ENCODE measurements at places on chromosomes 4 and X.

DNA sequence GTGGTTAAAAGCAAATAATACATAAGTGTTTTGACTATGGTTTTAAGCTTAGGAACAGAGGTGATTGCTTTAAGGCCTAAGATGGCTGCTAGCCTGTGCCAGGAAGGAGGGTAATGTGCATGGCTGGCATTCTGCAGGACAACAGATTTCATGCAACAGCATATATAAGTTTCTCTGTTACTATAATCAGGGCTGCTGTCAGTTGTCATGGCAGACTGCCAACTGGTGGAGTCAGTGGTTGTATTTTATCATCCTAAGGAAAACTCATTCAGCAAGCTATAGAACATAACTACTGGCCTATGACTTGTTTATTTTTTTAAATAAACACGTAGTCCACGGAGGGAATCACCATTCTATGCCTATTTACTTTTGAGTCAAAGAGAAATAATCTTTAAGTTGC, 77.7 kb upstream of the DCAF8L1 start:
- no peak for DNase-seq

- no peak for DNase-seq
These were observed 6.3 kb upstream of the HSPA4L start for GRCh38 chr4:127775843-127776242.

DNA sequence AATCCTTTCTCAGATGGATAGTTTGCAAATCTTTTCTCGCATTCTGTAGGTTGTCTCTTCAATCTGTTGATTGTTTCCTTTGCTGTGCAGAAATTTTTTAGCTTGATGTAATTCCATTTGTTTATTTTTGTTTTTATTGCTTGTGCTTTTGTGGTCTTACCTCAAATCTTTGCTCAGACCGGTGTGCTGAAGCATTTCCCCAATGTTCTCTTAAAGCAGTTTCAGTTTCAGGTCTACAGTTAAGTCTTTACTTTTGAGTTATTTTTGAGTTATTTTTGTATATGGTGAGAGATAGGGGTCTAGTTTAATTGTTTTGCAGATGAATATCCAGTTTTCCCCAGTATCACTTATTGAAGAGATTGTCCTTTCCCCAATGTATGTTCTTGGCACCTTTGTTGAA, 18.2 kb upstream of the SLC25A14 start:
- no peak for DNase-seq

DNA sequence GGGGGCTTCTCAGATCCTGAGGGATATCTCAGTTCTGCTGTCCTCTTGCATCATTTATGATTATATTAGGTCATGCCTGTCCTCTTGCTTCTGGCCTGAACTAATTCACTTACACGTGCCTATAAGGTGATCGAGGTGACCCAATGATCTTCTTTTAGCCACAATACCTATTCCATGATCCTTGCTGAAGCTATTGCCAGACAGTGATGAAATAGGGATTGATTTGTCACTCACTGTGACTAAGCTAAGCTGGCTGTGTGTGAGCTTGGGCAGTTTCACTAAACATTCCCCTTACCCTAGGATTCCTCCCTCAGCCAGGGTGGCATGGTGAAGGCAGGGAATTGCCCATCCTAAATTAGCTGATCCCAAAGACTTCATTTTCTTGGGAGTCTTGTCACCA, 19.0 kb downstream of the HADH start:
- no peak for DNase-seq

GRCh38 chr4:53781629-53782457, 190.6 kb upstream of the LNX1 start:
- DNase-seq, result no peak

DNA sequence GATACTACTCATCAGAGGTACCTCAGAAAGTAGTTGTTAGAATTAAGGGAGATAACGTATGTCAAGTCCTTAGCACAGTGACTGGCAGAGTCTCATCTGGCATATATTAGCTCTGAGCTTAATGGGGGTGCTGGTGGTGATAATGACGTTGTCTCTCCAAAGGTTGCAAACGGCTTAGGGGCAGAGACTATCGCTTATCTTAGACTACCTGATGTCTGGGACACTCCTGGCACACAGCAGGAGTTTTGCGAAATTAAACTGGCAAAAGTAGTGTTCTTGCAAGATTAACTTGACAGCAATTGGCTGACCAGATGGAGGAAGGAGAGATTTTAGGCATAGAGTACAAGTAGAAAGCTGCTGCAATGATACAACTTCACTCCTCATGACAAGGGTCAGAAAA, 300.1 kb upstream of the FTHL17 start:
- DNase-seq, result no peak

GRCh38 chrX:53795576-53795975, 109.1 kb upstream of the HUWE1 start:
- DNase-seq, result no peak

- DNase-seq, result no peak
These were observed 375.3 kb downstream of the PCDH10 start for GRCh38 chr4:133524369-133524768.

DNA sequence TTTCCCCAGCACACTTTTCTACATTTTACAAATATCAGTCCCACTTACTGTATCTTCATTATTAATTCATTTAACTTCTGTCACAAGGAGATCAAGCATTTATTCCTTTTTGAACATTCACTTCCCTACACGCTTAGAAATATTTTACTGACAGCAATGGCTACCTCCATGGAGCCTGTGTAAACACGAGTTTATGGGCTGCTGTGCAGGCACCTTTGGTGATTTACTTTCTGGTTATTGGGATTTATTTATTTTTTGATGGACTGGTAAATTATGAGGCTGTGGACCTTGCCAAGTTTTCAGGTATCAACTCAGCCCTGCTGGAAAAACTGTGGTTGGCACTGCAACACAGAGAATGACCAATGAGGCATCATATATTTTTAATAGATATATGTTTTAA, 45.4 kb upstream of the PAQR3 start:
- no peak for DNase-seq

DNA sequence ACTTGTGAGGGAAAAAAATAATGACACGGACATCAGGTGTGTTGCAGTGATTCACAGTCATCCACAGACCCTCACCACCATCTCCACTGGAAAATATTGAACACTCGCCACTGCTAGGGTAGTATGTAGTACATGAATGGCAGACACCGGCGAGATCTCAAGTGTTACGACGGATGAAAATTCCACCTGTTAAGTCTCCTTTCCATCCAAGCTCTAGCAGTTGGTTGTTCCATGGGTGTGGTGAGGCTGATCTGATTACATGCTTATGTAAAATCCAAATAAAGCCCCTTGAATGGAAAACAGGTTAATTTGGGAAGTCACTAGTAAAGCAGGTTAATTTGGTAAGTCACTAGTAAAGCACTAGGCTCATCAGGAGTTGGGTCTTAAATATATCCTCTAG, 1.1 kb upstream of the ARMCX4 start:
- no peak for DNase-seq

DNA sequence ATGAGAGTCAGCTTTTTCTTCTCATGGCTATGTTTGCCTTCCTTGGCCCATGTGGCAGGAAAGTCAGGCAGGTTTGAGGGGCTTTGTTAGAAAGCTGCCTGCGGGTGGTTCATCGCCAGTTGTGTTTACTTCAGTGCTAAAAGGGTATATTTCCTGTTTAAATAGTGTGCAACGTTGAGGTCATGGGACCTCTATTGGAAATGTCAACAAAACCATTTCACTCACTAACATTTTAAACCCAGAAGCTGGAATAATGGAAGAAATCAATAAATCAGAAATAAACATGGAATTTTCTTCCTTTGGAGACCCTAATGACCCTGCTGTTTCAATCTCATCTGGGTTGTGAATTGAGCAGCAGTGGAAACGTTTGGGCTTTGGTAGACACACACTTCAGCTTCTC, 185.8 kb downstream of the ANKRD50 start:
- no peak for DNase-seq

- DNase-seq, result no peak
These were observed 834.7 kb downstream of the RAPGEF2 start for GRCh38 chr4:159937595-159937994.

DNA sequence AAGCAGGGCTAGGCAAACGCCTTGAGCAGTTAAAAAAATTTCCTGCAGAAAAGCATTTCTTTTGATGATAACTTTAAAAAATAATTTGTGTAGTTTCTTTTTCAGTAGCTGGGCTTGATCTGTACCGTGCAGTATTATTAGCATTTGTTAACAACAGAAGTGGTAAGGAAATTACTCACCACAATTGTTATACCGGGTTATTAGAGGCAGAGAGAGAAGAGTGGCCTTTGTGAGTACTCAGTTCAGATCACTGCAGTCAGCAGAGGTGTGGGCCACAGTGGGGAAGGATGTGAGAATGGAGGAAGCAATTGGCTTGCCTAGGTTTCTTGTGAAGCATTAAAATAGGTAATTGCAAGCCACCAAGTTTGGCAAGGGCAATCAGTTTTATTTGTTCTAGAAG, 14.3 kb upstream of the IL21 start:
- DNase-seq, result no peak

DNA sequence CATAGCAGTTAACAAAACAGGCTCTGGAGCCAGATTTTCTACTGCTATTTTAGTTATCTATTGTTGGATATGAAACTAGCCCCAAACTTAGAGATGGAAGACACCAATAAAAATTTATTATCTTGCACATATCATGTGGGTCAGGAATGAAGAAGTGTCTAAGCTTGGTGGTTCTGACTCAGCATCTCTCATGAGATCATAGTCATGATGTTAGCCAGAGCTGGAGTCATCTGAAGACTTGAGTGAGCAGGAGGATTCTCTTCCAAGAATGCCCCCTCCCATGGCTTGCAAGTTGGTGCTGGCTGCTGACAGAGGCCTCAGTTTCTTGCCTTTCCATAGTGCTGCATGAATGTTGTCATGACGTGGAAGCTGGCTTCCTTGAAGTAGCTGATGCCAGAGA, 68.2 kb upstream of the TAPT1 start:
- DNase-seq, result no peak

DNA sequence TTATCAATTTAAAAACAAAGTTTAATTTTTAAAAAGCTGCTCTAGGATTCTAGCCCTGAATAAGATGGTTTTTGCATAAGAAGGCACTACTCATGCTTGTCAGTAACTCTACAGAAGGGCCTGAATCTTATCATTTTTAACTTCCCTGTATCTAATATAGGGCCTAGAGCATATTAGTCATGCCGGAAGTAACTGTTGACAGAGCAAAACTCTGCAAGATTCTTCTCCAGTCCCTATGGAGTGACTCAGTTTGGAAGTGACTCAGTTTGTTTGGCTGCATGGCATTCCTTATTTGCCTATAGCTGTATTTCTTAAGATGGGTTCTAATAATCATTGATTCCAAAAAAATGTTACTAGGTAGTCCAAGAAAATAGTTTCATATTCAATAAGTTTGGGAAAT, 431.8 kb upstream of the HTR2C start:
- DNase-seq, result no peak

DNA sequence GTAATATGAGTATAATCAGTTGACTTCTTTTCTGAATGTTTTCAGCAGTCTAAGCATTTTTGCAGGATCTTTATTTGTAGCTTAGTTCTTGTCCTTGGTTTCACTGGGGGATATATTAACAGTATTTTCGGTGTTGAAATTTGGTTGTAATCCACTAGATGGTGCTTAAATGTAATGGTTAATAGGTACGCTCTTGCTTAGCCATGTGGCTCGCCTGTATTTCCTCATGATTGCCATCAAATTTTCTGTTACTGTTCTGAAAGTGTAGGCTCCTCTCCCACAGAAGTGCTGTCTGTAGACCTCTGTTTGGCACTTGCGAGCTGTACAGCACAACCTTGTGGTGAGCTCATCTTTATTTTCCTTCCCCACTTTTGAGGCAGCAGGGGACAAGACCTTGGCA, 3.9 kb upstream of the FAAH2 start:
- DNase-seq, result no peak

GRCh38 chrX:110228453-110228852, 89.4 kb downstream of the AMMECR1 start:
- DNase-seq, result no peak

- no peak for DNase-seq
These were observed 166.6 kb downstream of the LHFPL1 start for GRCh38 chrX:112513154-112513553.

GRCh38 chr4:8664031-8664805, 71.7 kb downstream of the CPZ start:
- DNase-seq, result no peak

DNA sequence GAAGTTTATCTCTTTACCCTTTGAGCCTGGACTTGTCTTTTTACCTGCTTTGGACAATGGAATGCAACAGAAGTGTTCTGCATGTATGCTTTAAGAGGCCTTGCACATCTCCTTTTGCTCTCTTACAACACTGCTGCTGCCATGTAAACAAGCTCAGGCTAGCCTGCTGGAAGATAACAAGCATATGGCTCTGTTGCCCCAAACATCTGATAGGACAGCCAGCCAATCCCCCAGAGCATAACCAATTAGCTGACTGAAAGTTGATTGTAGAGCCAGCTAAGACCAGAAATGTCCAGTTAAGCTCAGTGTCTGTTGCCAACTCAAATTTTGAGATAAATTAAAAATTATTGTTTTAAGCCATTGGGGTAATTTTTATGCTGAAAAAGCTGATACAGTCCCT, 510.6 kb upstream of the CNKSR2 start:
- no peak for DNase-seq

- DNase-seq, result no peak
These were observed 60.6 kb downstream of the HTRA3 start for GRCh38 chr4:8329859-8330761.

Measured in activated T-helper 1 cell treated with anti-CD3 and anti-CD28 coated beads, Interleukin-2, amount 50 U/mL, for 16 hours (primary cell).